ENCODE measurements at places on chromosomes 7 and 10.
A peak's percentile ranks its signal among the peaks of the same experiment; 100 is the strongest.

- no peak for DNase-seq
These were observed 17.7 kb downstream of the TSPAN14 start for GRCh38 chr10:80471715-80472233.

- DNase-seq: no peak
These were observed 112.1 kb downstream of the PRKG1 start for GRCh38 chr10:51186361-51186760.

GRCh38 chr10:77857272-77857671, 69.3 kb downstream of the DLG5 start:
- DNase-seq: no peak

DNA sequence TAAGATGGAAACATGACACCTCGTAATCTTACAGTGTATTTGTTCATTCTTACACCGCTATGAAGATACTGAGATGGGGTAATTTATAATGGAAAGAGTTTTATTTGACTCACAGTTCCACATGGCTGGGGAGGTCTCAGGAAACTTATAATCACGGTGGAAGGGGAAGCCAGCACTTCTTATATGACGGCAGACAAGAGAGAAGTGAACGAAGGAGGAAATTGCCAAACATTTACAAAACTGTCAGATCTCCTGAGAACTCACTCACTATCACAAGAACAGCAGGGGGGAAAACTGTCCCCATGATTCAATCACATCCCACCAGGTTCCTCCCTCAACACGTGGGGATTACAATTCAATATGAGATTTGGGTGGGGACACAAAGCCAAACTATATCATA, 282.3 kb downstream of the HGF start:
- no peak for DNase-seq

GRCh38 chr7:84908196-84908793, 278.6 kb downstream of the SEMA3D start:
- DNase-seq: no peak

DNA sequence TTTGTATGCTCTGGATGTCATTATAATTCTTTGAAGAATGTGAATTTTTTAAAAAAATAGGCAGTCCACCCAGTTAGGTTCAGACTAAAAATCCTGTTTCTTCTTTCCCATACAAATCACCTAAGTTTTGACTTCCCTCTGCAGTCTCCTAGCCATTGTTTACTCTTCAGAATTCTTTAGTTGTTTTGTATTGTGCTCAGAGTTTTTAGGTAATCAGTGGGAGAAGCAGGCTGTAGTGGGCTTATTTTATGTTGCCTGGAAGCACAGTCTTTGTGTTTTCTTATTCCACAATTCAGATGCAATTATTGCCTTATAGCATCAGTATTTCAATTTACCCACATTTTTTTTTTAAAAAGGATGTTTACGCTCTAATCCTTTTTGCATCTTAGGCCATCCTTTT, 94.9 kb downstream of the AKAP9 start:
- no peak for DNase-seq

GRCh38 chr10:4595719-4596319, 230.2 kb upstream of the AKR1E2 start:
- no peak for DNase-seq

DNA sequence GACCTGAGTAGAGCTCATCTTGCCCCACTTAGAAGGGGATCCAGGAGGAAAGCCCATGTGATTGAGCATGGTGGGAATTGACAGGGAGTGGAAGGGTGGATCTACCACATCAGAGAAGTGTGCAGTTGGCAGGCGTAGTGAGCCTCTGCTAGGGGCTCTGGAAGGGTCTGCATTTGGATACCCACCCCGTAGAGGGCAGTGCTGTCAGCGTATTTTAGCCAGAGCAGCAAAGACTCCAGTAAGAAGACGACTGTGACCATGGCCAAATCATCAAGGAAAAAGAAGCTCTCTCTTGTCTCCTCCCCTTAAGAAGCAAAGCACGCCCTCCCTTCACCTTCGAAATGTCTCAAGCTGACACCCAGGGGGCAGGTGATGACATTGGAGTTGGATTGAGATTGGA, 68.8 kb upstream of the INHBA start:
- DNase-seq: no peak

DNA sequence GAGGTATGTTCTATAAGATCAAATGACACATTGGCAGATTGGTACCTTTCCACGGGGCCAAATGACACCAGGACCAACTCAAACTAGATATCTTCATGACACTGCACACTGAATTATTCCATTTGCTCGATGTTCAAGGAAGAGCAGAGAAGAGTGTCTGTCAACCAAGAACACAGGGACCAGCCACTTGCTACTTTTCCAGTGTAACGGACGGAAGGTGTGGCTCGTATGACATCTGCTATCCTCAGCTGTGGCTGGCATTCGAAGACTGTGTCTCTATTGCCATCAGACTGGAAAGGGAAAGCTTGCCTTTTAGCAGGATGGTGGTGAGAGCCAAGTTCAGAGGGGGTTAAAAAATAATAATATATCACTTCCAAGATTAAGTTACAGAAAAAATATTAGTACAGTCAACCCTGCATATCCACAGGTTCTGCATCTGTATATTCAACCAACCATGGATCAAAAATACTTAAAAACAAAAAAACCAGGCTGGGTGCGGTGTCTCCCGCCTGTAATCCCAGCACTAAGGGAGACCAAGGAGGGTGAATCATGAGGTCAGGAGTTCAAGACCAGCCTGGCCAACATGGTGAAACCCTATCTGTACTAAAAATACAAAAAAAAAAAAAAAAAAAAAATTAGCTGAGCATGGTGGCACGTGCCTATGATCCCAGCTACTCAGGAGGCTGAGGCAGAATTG, 237.1 kb downstream of the PRPF18 start:
- DNase-seq: no peak

DNA sequence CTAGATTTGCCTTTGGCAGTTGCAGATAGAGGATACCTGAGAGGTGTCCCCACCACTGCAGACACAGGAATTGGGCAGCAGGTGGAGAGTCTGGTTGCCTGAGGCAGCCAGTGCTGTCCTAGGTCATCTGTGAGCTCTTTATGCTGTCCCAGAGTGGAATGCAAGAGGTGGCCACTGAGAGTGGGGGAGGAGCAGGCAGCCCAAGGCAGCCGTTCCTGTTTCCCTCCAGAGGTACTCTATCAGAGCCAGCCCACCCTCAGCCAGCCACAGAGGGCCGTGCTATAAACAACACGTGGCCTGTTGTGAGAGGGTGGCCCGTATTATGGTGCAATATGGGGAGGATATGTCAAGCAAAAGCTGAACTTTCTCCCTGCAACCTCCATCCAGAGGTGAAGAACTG, 8.5 kb downstream of the LRRC18 start:
- DNase-seq: peak; percentile 32

DNA sequence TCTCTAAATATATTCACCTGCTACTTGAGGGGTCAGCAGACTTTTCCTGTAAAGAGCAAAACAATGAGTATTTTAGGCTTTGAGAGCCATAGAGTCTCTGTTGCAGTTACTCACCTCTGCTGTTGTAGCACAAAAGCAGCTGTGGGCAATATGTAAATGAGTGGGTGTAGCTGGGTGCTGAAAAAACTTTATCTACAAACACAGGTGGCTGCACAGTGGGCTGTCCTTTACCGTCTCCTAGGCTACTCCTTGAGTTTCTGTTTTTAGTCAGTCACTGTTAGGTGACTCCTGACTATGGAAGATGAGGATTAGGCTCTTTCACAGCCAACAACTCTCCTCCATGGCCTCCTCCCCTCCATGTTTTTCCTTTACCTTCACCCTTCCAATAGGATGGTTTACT, 286.1 kb upstream of the C7orf33 start:
- DNase-seq: no peak

DNA sequence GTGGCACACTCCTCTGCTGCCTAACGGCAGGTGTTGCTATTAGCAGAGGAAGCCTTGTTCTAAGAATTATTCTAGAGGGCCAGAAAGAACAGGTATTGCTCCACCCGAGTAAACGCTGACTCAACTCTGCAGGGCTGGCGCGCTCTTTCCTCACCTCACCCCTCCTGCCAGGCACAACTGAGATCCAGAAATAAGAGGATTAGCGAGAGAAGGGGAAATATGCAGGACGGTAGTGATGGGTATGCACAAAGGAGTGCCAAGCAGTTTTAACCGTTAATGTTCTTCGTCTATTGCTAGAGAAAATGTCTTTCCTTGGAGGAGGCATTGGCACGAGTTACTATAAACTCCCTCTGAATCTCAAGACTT, 369 bp upstream of the SCIN start:
- no peak for DNase-seq

DNA sequence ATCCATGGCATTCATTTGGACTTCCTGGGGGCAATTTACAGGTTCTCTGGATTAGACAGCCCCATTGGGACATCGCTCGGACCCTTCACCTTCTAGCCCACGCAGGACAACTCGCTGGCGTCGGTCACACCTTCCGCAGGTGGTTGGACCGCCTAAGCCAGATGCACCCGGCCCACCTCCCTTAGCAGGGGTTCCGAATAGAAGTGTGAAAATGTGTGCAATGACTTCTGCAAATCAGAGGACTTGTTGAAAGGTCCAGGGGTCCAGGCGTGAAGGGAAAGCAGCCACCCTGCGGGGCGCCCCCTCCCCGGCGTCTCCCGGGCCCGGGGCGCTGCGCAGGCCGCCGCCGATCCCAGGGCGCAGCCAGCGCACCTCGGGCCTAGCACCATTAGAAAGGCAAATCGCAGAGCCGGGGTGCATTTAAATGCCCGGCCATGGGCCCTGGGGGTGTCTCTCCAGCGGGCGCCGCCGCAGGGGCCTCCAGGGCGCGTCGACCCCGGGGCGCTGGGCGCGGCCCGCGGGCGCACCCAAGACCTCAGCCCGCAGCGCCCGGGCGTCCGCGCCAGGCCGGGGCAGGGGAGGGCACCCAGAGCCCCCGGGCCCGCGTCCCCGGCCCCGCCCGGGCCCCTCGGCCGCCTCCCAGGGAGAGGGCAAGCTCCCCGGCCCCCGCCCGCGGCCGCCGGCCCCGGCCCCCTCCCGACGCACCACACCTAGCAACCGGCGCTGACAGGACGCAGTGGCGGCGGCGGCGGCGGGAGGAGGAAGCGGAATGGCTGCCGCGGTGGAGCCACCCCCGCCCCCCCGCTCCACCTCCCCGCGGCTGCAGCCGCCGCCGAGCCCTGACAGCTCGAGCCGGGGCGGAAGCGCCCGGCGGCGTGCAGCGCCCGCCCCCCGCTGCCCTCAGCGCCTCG, 1.2 kb downstream of the JAZF1 start:
- DNase-seq: peak; percentile 88

- no peak for DNase-seq
These were observed 353.1 kb downstream of the GATA3 start for GRCh38 chr10:8407501-8408021.

Data from CD8-positive, alpha-beta T cell (primary cell).